ENCODE measurements at places on chromosomes 3 and 15.

DNA sequence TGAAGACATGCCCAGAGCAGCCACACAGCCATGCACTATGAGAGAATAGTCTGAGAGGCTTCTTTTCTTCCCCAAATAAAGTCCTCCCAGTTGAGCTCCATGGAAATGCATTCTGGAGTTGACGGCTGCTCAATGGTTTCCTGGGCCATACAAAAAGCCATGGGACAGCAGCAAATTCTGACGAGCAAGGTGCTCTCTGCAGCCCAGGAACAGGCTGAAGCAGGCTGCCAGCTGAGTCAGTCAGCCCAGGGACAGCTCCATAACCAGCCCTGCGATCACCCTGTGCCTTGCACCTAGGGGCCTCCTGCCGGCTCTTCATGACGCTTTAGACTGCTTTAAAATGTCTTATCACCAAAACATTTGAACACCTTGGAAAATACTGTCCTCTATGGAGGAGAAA is 256.3 kb upstream of the CHRNA7 start:
- no peak for DNase-seq

DNA sequence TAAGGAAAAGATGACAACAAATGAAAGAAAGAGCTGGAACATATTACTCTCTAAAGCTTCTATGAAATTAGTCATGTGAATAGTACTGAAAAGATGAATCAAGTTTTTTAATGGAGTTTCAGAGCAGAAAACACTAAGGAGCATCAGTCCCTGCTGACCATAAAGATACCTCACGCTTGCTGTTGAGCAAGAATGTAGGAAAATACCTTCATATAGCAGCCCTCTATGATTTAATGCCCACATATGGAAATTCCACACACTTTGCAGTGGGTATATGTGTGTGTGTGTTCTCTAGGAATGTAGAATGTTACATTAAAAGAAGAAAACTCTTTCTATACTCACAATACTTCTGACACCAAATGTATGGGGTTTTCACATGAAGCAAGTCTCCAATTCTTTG is 355.0 kb downstream of the ERC2 start:
- DNase-seq: no peak

GRCh38 chr15:49842031-49842730 is 221.3 kb downstream of the DTWD1 start:
- no peak for DNase-seq

DNA sequence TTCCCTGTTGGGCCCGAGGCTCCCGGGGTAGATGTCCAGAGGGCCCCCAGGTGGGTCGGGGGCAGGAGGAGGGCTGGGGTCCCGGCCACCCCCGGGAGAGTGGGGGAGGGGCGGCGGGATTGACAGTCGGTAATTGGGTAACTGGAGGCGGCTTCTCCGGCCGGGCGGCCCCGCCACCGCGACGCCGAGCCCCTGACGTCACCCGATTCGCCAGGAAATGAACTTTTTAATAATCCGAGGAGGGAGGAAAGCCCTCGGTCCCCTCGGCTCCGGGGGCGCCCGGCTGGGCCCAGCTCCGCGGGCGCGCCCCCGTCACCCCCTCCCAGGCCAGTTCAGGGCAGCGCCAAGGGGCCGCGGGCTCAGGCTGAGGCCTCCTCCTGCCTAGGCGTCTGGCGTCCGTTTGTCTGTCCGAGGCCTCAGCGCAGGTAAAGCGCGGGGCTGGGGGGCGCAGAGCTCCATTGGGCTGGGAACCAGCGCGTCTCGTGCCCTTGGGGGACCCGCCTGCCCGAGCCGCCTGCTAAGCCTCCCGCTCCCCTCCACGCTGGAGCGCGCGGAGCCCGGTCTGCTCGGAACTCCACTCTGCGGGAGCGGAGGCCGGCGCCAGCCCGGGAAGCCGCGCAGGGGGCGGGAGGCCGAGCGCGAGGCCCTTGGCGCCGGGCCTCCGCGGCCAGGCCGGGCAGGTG is 3.9 kb downstream of the GATA2 start:
- DNase-seq: peak; percentile 79

- DNase-seq: no peak
Measured at GRCh38 chr3:196965112-196965803, 3.4 kb downstream of the PIGZ start.

GRCh38 chr3:123951522-123952447 is 9.2 kb downstream of the CCDC14 start:
- no peak for DNase-seq

DNA sequence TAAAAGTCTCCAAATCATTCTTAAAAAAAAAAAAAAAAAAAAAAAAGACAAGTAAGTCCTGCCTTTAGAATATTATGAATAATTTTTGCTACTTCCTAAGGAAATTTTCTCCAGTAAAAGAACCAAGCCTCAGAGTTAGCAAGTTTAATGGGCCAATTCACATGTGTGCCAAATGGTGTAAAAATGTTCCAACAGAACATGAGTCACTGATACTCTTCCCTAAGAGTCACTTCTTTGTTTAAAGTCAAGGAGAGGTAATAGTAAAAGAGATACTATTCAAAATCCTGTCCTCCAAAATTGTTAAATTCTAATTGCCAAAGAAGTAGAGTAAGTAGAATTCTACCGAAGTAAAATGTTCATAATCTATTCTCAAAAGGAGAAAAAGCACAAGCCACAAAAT is 17.7 kb upstream of the CPA3 start:
- no peak for DNase-seq

DNA sequence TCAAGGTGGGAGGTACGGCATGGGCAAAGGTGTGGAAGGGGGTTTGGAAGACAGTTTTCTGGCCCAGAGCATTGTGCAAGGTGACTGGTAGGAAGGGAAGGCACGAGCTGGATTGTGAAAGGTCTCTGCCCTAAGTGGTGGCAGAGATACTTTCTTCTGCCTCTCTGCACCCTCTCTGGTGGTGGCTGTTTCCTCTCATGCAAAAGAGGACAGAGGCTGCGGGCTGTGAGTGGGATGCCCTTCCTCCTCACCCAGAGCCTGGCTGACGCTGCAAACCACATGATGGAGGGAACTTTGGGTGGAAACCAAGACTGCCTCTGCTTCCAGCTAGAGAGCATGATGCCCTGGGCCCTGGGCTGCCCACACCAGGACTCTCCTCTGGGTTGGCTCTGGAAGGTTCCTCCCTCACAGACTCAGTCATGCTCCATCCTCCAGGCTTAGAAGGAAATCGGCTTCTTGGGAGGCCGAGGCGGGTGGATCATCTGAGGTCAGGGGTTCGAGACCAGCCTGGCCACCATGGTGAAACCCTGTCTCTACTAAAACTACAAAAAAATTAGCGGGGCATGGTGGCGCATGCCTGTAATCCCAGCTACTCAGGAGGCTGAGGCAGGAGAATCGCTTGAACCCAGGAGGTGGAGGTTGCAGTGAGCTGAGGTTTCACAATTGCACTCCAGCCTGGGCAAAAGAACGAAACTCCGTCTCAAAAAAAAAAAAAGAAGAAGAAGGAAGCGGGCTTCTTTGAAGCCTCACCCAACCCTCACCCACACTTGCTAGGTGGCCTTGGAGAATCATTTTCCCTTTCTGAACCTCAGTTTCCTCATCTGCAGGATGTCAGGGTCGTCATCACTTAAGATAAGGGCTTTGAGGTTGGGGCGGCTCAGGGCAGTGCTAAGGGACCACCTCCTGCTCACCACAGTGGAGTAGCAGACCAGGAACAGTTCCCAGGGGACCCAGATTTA is 8.3 kb downstream of the PSTPIP1 start:
- no peak for DNase-seq

DNA sequence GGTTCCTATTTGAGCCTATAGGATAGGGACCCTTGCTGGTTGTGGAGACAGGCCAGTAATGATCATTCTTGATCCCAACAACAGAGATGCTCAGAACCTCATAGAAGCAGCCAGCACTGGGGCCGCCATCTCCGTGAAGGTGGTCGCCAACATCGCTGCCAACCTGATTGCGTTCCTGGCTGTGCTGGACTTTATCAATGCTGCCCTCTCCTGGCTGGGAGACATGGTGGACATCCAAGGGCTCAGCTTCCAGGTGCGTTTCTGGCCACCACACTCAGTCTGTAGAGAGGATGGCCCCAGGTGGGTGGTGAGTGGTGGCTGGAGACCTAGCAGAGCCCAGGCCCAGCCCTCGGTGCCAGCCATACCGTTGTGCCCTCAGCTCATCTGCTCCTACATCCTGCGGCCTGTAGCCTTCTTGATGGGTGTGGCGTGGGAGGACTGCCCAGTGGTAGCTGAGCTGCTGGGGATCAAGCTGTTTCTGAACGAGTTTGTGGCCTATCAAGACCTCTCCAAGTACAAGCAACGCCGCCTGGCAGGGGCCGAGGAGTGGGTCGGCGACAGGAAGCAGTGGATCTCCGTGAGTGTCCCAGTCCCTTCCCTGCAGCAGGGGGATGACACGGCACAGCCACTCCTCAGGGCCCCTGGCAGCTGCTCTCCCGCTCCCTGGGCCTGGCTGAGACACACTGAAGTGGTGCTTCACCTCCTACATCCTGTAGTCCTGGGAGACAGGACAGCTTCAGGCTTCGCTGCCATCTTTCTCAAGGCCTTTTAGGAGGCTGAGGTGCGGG is 46.5 kb upstream of the PDE8A start:
- no peak for DNase-seq

DNA sequence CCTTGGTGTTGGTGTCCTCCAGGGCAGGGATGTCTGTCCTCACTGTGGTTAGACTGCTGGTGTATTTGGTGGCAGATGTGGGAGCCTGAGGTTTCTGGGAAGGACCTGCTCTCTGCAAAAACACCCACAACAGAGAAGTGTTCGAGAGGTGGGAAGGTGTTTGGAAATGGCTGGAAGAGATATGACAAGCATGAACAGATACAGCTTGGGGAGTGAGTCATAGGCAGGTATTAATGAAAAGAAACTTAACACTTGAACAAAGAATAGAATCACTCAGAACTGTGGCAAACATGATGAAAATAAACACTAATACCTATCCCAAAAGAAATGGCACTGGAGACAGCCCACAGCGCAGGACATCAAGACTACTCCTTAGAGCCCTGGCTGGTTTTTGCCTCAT is 192.4 kb upstream of the RORA start:
- no peak for DNase-seq

DNA sequence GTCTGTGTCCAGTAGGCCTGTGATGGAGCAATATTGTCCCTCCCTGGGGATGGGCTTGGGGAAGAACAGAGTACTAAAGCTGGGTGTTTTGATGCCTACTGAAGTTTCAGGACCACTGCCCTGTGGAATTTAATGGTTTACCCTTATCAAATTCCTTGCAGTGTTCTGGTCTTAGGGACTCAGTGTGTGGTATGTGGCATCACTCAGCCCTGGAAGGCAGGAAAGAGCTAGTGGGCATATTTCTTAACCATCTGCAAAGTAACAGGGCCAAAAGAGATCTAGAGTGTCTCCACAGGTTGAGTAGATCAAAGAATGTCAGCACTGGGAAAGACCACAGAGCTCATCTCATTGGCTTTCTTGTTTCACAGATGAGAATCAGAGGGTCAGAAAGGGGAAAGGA is 11.8 kb upstream of the SCN10A start:
- no peak for DNase-seq

- no peak for DNase-seq
Measured at GRCh38 chr3:59289831-59290230, 240.0 kb upstream of the CFAP20DC start.

DNA sequence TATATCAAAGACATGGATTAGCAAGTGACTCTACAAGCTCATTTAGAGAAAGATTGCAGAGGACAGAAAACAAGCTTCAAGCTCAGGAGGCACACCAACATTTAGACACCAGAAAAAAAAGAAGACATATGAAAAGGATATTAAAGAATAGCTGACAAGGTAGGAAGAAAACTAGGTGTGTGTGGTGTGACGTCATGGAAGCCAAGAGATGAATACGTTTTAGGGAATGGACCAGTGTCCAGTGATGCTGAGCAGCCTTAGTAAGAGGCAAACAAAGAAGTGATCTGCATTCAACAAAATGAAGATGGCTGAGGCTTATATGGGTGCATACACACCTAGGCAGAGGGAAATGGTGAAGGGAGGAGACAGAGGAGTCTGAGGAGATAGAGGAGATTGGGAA is 377.4 kb downstream of the ROBO1 start:
- DNase-seq: no peak

DNA sequence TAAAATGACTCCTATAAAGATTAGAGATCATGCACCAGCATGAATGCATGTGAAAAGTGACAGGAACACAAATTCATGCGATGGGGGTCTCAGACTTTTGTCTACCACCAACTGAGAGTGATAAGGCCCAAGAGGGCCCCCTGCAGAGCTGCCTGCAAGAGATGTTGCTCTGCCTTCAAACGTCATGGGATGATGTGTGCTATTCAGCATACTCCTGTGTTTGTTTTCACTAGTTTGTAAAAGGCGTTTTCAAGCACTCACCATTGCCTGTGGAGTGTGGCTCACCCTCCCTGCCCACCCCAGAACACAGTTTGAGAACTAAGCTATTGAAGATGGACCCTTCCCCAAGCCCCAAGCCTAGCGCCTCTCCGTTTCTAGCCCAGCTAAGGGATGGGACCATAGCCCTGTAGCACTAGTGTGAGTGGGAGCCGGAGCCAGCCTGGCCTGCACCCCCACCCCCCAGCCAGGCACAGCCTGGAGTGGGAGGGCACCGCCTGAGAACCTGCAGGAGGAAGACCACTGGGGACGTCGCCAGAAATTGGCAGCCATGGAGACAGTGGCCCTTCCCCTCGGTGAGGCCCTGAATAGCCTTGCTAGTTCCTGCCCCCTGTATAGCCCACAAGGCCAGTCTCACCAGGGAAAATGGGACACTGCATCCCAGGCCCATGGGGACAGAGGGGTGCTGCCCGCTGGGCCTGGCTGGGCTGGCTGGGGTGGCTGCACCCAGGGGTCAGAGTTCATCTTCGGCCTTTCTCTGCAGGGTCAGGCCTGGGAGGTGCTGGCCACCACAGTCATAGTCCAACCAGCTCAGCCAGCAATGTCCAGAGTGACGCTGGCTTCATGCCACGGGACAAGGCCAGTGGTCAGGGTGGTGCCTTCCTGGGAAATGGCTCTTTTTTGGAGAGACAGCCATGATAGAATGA is 22.6 kb upstream of the KLF13 start:
- DNase-seq: no peak

DNA sequence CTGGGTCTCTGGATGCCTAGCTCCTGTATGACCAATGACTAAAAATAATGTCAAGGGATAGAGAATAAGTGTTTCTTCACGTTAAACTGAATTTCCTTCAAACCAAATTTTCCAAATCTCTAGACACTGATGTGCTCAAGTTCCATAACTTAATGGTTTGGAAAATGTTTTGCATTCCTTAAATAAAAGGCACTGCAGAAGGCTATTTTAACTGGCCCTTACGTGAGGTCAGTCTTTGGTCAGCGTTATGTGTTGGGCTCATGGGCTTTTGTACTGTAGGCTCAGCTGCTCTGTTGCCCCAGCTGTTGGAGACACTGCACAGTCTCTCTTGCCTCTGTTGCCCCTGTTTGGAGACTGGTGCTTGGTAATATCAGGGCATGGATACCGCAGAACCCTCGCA is 188.5 kb downstream of the TPRG1 start:
- no peak for DNase-seq

All from HEK293T (cell line).